Fibroblast of mammary gland (primary cell): ENCODE measurements at places on chromosomes 2 and 18.
A peak's percentile ranks its signal among the peaks of the same experiment; 100 is the strongest.

DNA sequence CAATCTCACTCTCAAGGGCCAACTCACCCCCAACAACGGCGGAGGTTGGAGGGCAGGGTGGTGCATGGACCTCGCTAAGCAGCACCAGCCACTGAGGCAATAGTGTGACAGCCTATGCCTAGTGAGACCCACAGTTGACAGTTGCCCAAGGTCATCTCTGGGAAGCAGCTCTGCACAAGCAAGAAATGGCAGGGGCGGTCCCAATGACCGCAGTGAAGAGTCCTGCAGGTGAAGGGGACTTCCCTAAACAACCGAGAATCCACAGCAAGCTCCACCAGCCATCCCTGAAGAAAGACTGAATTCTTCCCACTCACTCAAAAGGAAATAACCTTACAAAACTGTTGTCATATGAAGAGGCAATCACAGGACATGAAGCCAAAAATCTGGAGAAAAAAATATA, 313.4 kb upstream of the ID2 start:
- DNase-seq = no peak

- no peak for DNase-seq
These were observed 75.6 kb upstream of the OTX1 start for GRCh38 chr2:62974999-62975398.

GRCh38 chr2:38146907-38147307, 71.0 kb upstream of the CYP1B1 start:
- DNase-seq = peak; percentile 100

GRCh38 chr18:33264566-33264965, 176.0 kb downstream of the CCDC178 start:
- DNase-seq = peak; percentile 1

- DNase-seq = peak; percentile 24
These were observed 437.6 kb downstream of the DLGAP1 start for GRCh38 chr18:4017480-4017879.

DNA sequence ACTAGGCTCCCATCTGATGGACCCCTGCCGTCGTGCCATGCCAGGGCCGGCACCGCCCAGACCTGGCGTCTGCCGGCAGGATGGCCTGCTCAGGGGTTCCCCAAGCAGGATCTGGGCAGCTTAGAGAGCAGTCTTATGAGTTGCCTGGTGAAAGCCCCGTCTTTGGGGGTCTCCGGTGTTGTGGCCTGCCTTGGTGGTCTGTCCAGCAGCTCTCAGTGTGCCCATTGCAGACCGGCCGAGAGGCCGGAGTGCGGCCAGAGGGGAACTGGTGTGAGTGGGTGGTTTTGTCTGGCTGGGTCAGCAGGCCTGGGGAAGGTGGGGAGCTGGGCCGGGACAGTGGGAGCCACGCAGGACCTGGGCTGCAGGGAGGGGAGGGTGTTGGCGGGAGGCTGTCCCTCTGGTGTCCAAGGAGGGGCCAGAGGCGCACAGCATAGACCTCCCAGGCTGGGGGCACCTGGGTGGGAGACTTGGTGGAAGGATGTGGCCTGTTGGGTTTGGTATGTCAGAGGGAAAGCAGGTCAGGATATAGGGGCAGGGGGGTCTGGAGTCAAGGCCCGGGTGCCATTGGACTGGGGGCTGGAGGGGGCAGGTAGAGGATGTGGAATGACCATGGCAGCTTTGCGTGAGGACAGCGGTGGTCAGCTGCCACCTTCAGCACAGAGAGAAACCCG, 16.5 kb downstream of the GPC1 start:
- DNase-seq = no peak

DNA sequence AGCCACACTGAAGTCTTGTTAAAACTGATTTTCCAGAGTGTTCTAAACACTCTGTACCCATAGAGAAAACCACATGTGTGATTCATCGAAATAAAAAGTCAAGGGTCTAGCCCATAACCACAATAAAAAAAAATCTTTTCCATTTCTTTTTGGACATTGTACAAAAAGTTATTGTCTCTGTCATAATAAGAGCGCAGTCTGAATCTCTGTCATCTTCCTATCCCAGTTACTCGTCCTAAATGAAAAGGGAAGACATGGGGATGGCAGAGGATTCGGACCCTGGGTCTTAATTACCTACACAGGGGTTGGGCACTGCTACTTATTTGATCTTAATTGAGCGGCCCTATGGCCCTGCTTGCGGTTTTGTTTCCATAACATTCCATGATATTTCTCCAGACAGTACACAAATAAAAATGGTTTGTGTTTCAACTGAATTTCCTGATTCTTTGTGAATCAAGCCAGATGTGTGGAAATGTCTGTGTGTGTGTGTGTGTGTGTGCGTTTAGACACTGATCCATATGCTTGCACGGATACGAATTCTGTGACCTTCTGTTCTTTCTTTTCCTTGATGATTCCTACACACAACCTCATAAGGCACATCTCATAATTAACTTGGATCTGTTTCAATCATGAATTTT, 133.4 kb upstream of the SPATS2L start:
- peak; percentile 72 for DNase-seq

DNA sequence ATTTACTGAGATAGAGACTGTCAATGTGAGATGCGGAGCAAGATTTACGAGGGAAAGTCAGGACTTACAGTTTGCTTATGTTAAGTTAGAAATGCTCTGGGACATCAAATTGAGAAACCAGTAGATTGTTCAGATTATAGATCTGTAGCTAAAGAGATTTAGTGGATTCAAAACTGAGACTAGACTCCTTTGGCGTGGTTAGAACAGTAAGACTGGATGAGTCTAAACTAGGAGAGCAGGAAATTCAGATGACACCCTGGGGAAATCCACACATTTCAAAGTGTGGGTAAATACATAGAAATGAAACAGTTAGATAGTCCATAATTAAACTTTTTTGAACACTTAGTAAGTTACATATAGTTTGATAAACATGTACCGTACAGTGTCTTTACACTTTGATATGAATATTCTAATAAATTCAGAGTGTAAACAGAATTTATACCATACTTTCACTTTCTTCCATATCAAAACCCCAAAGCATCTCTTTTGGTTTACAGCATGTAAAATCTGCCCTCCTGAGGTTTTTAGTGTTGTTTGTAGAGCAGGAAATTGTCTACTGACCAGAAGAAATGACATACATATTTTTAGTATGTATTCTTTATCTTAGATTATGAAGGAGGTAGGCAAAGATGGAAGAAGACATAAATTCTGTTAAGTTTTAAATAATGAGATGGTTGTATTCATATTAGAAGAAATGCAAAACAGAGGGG, 231.5 kb downstream of the NYAP2 start:
- no peak for DNase-seq

DNA sequence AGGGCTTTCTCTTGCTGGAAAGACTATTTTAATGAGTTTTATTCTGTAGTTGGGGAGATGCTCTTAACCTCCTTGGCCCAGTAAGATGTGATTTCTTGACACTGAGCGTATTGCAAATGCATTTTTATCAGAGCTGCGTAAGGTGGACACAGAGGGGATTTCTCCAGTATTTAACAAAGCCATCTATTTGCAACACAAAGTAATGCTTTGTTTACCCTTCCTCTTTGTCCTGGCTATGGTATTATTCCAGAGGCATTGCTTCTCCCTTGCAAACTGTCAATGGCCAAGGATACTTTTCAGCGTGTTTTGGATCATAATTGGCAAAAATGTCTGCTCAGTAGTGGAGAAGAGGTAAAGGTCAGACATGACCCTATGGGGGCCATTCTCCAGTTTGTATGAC, 90.8 kb upstream of the PIK3C3 start:
- no peak for DNase-seq

DNA sequence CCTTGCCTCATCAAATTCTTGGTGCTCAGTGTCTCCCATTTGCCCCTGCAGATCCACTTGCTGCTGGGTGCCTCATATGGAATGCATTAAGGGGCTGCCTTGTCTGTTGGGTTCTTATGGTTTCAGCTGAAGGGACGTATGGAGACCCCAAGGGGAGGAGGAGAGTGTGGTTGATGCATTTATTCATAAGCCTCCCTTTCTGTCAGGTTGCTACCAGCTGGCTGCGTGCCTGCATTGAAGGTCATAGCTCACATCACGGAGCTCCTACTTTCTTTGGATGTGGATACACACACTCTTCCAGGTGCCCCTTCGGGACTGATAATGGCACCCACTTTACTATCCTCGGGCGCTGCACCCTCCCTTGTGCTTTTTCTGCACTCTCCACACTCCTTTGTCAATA, 377.9 kb downstream of the SLC4A3 start:
- no peak for DNase-seq

DNA sequence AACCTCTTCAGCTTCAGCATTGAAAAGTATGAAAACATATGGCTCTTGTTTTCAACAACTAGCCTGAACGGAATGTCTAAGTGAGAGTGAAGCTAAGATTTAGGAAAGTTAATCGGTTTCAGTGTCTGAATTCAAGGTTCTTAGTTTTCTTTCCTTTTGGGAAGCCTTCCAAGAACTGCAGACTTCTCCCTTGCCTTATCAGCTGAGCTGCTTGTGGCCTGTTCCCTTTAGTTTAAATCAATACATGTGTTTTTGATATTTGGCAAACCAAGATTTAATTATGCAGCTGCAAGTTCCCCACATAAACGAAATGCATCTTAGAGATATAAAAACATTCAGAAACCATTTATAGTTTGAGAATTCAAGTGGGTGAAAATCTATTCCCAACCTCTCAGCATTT, 274.3 kb upstream of the NRP2 start:
- DNase-seq = peak; percentile 75

GRCh38 chr2:180516232-180516631, 464.2 kb upstream of the UBE2E3 start:
- no peak for DNase-seq

DNA sequence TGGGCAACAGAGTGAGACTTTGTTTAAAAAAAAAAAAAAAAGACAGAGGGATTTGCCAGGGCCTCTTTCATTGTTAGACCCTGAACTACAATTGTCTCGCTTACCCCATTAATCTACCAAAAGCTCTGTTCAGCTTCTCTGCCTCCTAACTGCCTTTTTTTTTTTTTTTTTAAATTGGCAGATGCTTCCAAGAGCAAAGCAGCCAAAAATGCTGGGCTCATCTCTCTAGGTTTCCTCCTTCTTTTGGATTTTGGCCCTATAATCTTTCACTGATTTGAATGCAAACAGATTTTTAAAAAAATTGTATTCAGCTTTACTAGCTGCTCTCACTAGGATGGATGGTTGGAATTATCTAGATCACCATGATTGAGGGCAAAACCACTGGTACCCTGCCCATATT, 33.2 kb upstream of the RAPGEF4 start:
- DNase-seq = no peak

DNA sequence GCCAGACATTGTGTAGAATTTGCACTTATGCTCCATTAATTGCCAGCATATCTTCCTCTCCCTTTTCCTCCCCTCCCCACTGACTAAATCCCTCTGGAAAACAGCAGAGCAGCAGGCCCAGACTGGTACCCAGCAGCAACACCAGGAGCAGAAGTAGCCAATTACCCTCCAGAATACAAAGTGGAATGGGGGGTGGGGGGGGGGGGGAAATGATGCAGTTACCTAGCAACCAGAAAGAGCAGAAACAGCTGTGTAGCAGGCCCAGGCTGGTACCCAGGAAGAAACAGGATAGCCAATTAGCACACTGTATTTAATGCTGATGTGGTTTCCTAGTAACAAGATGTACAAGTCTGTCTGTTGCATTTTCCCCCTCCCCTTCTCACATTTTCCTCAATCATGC, 52.3 kb downstream of the KLF7 start:
- DNase-seq = no peak

DNA sequence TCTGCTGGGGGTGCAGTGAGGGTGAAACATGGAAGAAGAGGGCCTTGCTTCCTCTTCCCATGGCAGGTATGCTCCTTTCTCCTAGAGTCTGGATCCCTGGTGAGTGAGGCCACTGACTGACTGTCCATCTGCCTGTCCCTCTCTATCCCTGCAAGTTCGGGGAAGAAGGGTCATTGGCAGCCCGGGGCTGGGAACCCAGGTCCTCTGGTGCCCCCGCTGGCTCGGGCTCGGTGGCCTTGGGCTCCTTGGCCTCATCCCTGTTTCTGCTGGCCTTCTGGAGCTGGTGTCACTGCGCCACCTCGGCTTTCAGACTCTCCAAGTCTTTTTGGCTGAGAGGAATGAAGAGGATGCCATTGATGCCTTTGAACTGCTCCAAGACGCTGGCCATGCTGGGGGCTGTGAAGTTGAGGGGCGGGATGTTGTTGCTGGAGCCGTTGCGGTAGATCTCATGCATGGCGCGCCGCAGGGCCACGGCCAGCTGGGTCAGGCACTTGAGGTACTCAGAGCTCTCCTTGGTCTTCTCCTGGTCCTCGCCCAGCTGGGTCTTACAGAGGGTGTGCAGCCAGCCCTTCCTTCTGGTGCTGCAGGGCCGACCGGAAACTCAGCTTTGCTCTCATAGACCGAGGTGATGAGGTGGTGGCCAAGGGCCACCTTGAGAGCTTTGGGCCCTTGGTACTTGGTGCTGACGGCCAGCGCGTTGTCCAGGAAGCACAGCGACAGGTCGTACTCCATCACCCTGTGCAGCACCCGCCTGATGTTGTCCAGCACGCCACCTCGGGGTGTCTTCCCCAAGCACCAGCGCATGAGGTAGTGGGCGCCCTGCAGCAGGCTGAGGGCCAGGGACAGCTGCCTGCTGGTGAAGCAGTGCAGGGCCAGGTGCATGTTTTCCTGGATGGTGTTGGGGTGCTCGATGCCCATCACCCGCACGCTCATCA, 6.3 kb downstream of the MEP1B start:
- DNase-seq = no peak

DNA sequence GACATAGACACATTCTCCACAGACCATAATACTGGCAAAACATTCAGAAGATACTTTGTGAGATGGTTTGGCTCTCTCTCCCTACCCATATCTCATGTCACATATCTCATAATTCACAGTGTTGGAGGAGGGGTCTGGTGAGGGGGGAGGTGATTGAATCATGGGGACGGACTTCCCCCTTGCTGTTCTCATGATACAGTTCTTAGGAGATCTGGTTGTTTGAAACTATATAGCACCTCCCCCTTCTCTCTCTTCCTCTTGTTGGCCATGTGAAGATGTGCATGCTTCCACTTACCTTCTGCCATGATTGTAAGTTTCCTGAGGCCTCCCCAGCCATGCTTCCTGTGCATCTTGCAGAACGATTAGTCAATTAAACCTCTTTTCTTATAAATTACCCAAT, 61.1 kb downstream of the HK2 start:
- DNase-seq = no peak

DNA sequence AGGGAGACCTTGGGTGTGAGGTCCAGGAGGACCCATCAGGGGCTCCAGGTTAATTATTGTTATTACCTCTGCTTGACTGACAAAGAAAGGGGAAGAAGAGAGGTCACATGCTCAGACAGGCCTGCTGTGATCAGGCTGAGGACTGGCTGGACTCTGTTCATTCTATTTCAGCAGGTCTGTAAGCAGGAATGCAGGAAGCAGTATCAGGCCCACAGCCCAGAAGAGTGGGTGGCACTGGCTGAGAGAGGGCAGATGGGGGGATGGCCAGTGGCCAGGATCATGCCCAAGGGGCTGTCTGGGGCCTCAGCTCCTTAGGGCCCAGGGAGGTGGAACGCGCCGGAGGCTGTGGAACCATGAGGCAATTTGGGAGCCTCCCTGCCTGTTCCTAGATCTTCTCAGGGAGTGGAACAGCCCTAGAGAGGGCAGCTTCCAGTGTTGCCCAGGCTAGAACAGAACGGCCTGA, 43.7 kb upstream of the ZBTB7C start:
- DNase-seq = no peak
